Adipose tissue (tissue), 3 donors: ENCODE measurements at places on chromosomes 3 and 15. TPM values are rescaled to one million over a fixed set of nuclear protein-coding genes. Genes with fewer than 3 reads are reported as not detected.

Gene COL7A1
- polyA plus RNA-seq: 1.4 TPM

Gene FGF12
- polyA plus RNA-seq: 2.6 TPM

Gene GPR149
- polyA plus RNA-seq: not detected

Gene CCR3
- not detected for polyA plus RNA-seq

Gene FHIT
- polyA plus RNA-seq: 3.3 TPM

Gene CD96
- polyA plus RNA-seq: 0.69 TPM

Gene NLGN1
- 1.0 TPM for polyA plus RNA-seq

Gene HIGD2B
- polyA plus RNA-seq: not detected

Gene INKA1
- 4.2 TPM for polyA plus RNA-seq

Gene LRRC2
- polyA plus RNA-seq: 6.9 TPM

Gene FGD5
- 3.4 TPM for polyA plus RNA-seq

Gene ST3GAL6
- polyA plus RNA-seq: 13.1 TPM

Gene DUOXA1
- polyA plus RNA-seq: 3.3 TPM

Gene RCCD1
- 4.8 TPM for polyA plus RNA-seq

Gene SLC35G2
- 4.0 TPM for polyA plus RNA-seq

Gene BCHE
- 17.0 TPM for polyA plus RNA-seq

Gene GOLGA8N
- polyA plus RNA-seq: 7.0 TPM

Gene IL12A
- polyA plus RNA-seq: 0.48 TPM

Gene IGDCC3
- not detected for polyA plus RNA-seq

Gene P2RY14
- polyA plus RNA-seq: 0.86 TPM

Gene SUCLG2
- 26.2 TPM for polyA plus RNA-seq

Gene GOLGA8O
- 0.45 TPM for polyA plus RNA-seq

Gene LMAN1L
- polyA plus RNA-seq: not detected

Gene SPCS1
- polyA plus RNA-seq: 81.8 TPM

Gene ITIH4
- 4.0 TPM for polyA plus RNA-seq

Gene PLA2G4F
- polyA plus RNA-seq: 0.68 TPM

Gene PCSK6
- 3.4 TPM for polyA plus RNA-seq

Gene LYZL4
- polyA plus RNA-seq: not detected

Gene MEIS2
- polyA plus RNA-seq: 9.0 TPM

Gene CIB2
- polyA plus RNA-seq: 9.4 TPM

Gene TF
- 72.4 TPM for polyA plus RNA-seq

Gene VIPR1
- polyA plus RNA-seq: 12.6 TPM

Gene COL6A5
- polyA plus RNA-seq: not detected

Gene A4GNT
- 0.18 TPM for polyA plus RNA-seq

Gene FBXO22
- 12.4 TPM for polyA plus RNA-seq

Gene GABRR3
- not detected for polyA plus RNA-seq

Gene GPR156
- 0.07 TPM for polyA plus RNA-seq

Gene ITPKA
- polyA plus RNA-seq: 2.3 TPM

Gene SLC28A2
- not detected for polyA plus RNA-seq

Gene TYRO3
- 76.9 TPM for polyA plus RNA-seq

Gene TRIM42
- polyA plus RNA-seq: 0.22 TPM

Gene DPPA2
- polyA plus RNA-seq: not detected

Gene ZDHHC3
- 48.1 TPM for polyA plus RNA-seq

Gene EPB42
- polyA plus RNA-seq: 5.5 TPM

Gene GHRL
- 0.45 TPM for polyA plus RNA-seq

Gene TMED3
- polyA plus RNA-seq: 43.0 TPM

Gene THAP10
- 1.1 TPM for polyA plus RNA-seq

Gene ERC2
- not detected for polyA plus RNA-seq

Gene TIMP4
- 374 TPM for polyA plus RNA-seq

Gene TMEM115
- polyA plus RNA-seq: 39.1 TPM

Gene ALG1L2
- not detected for polyA plus RNA-seq
